ENCODE measurements at places on chromosomes 4 and X.

DNA sequence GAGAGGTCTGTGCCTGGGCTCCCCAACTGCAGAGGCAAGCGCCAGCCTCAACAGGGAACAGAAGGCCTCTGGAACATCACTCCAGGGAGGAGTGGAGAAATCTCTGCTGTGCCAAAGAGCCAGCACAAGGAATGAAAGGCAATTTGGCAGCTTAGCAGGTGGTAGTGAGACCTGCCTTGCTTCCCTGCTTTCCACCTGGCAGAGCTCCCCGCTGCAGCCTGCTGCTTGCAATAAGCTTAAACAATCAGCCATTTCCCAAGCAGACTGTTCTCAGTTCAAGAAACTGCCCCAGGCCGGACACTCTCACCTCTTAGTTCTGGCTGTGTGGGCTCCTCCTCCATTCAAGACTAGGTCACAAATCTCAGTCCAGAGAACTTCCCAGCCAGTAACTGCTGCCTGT lies 370.6 kb downstream of the MAGEB5 start:
- no peak for DNase-seq

DNA sequence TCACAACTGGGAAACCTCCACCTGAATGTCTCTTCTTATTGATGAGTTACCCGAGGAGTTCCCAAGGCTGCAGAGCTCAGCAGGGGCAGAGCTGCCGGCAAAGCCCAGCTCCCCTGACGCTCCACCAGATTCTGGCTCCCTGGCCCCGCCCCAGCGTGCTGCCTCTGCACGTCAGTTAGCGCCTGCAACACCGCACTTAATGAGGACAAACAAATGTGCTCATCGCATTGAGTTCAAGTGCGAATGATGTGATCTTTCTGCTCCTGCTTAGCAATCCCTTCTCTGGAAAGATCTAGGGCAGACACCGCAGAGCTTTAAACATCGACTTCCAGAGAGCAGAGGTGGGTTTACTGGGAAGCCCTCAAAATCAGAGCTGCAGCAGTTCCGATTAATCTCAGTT lies 55.5 kb upstream of the FBXW7 start:
- DNase-seq: no peak

GRCh38 chrX:113920661-113921060 lies 663.2 kb upstream of the HTR2C start:
- DNase-seq: no peak

DNA sequence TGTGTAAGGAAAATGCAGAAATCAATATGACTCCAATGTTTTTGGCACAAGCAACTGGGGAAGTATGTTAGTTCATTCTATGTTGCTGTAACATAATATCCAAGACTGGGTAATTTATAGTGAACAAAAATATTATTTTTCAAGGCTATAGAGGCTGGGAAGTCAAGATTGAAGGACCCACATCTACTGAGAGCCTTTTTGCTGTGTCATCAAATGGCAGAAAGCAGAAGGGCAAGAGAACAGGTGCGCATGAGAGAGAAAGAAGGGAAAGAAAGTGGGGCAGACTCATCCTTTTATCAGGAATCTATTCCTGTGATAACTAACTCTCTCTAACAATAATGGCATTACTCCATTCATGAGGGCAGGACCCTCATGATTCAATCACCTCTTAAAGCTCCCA lies 237.2 kb downstream of the FAT4 start:
- no peak for DNase-seq

DNA sequence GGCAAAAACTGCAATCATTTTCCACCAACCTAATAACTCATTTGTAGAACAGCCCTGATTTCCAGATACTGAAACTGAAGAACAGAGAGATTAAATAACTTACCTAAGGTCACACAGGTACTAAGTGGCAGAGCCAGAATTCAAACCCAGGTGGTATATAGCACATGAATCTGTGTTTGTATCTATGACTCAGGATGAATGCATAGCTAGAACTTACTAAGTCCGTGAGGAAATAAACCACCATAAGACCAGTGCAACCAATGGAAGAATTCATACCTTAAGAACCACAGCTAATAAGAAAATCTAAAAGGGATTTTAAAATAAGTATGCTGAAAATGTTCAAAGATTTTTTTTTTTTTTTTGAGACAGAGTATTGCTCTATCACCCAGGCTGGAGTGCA lies 1.5 kb upstream of the PLAC1 start:
- no peak for DNase-seq

- no peak for DNase-seq
Observed at GRCh38 chrX:118259213-118259612, 86.7 kb upstream of the WDR44 start.

DNA sequence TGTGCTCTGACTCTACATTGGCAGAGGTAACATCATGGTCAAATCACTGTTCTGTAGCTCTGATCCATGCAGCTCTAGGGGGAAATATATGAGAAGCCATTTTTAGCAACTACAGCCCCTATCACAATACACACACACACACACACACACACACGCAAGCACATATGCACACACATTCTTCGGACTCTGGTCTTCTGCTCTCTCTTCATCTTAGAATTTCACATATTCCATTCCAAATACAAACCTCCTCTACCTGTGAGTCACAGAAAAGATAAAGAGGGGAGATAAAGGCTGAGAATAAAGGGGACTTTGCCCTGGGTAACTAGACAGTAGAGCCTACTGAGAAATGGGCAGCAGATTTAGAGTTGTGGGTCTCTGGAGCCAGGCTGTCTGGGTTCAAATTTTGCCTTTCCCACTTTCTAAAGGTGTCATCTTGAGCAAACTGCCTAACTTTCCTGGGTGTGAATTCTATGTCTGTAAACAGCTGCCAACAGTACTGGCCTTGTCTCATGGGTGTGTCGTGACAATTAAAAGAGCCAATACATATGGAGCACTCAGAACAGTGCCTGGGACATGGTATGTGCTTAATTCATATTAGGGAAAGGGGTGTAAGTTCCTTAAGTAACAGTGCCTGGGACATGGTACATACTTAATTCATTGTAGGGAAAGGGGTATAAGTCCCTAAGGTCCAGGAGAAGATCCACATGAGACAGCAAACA lies 11.6 kb upstream of the RASL11B start:
- no peak for DNase-seq

DNA sequence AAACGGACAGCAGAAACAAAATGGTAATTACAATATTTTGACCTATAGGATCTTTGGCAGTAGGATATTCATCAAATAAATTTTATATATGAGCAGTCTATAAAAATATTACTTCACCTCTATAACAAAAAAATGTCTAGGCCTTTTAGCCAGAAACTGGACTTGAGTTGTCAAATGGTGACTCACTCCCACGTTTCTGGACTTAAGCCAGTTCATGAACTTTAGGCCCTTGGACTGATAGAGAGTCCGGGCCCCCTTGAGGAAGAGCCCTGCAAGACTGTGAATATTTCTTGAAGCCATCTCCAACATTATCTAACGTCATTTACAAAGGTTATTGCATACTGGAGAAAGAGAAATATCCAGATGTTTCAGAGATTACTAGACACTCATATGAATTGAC lies 106.8 kb upstream of the FAM47A start:
- no peak for DNase-seq

DNA sequence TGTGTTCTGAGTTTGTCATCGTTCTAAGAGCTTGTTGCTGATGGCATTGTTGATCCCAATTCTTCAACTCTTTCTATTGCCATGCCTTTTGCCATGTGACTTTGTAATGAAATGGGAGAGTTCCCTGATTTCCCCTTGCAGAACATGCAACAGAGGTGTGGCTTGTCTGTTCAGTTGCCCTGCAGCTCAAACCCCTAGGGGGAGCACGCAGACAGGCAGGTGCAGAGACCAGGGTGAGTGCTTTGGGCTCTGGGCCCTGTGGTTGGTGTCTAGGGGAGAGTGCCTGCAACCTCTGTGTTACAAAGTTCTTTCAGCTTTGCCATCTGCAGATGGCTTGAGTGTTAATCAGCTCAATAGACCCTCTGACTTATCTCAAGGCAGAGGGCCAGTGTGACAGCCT lies 332.7 kb downstream of the MID1IP1 start:
- DNase-seq: no peak

DNA sequence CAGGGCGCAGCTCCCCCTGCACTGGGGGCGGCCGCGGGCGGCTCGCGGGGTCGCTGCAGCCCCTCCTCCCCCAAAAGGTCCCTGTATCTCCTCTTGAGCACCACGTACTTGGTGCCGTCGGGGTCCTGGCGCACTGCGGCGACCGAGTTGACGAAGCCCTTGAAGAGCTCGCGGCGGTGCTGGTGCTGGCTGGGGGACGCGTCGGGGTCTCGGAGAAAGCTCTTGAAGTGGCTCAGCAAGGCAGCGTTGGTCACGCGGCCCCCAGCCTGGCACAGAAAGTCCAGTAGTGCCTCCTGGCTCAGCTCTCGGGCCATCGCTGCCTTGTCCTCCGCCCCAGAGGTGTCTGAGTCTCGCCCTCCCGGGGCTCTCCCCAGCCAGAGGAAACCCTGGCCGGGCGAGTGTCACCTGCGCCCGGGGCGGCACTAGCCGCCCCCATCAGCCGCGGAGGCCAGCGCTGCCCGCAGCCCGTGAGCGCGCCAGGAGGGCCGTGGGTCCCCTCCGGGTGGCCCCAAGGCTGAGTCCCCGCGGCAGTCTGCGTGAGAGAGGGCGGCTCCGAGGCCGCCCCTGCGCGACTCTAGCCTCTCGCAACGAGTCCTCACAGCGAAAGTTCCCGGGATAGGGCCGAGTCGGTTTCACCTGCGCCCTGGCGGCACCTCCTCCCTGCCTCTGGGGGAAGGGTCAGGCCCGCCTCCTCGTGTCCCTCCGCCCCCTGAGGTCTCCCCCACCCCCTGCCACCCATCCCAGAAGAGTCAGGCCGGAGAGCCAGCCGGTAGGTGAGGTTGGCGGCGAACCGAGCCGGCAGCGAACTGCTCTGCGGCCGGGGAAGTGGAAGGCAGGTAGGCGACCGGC lies at the start of gene SOWAHB:
TSS of gene SOWAHB (minus strand) at position 609 of the 849 bp plus-strand sequence. CDS start at position 314, 295 bp downstream.
- peak; percentile 4 for DNase-seq

DNA sequence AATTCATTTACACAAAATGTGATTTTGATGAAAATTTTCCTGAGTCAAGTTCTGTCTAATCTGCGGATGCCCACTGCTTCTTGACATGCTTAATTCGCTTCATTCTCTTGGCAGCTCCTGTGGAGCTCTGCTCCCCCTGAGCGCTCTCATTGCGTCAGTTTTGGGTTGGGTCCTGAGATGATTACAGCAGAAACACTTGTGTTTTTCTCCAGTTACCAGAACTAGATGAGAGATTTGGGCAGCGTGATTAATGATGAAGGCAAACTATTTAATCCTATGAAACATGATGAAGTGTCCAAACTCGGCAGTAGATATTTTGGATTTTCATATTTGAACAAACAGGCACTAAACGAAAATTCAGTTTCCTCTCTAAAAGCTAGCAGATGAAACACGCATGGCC lies 4.2 kb upstream of the CXCL1 start:
- DNase-seq: no peak

- DNase-seq: no peak
Observed at GRCh38 chrX:46957297-46957696, 45.1 kb downstream of the JADE3 start.
